ENCODE measurements at places on chromosomes 7 and 10.

- no peak for DNase-seq
These were observed 29.5 kb downstream of the WASL start for GRCh38 chr7:123719197-123719721.

DNA sequence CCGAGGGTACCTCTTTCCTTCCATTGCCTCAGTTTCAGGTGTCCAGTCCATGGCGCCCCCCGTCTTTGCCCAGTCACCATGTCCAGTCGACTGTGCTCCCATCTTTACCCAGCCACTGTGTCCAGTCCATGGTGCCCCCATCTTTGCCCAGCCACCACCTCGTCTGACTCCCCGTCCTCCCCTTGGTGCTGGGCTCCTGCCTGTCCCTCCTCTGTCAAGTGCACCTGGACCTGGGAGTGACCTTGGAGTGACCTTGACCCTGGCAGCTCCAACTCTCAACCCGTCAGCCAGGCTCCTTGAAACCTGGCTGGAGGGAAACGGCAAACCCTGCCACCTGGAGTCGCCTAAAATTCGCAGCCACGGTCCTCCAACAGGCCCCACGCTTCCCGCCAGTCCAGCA, 180.2 kb downstream of the ADARB2 start:
- no peak for DNase-seq

GRCh38 chr7:106032295-106032694, 69.2 kb downstream of the CDHR3 start:
- no peak for DNase-seq

- DNase-seq: peak; percentile 23
These were observed 13.6 kb downstream of the MICU1 start for GRCh38 chr10:72612203-72612826.

DNA sequence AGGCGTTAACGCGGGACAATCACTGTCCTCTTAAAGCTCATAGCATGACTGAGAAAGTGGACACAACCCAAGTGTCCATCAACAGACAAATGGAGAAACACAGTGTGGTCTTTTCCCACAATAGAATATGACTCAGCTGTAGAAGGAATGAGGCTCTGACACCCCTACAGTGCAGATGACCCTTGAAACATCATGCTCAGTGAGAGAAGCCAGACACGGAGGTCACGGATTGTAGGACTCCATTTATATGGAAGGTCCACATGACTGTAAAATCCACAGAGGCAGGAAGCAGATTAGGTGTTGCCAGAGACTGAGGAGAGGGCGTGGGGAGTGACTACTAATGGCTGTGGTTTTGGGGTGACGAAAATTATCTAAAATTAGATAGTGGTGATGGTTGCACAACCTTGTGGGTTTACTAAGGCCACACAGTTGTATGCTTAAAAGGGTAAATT, 6.1 kb upstream of the NCAPG2 start:
- no peak for DNase-seq

All from NCI-H748 treated with DMSO at 0.1 percent for 48 hours (cell line).